ENCODE measurements at places on chromosomes 11 and 22. TPM values are rescaled to one million over a fixed set of nuclear protein-coding genes. Genes with fewer than 3 reads are reported as not detected.
A peak's percentile ranks its signal among the peaks of the same experiment; 100 is the strongest.

Gene LARGE2
- total RNA-seq = not detected

Gene DEPDC7
- 21.1 TPM for total RNA-seq

Gene DEFB131B
- not detected for total RNA-seq

Gene GUCY1A2
- total RNA-seq = 0.29 TPM

DNA sequence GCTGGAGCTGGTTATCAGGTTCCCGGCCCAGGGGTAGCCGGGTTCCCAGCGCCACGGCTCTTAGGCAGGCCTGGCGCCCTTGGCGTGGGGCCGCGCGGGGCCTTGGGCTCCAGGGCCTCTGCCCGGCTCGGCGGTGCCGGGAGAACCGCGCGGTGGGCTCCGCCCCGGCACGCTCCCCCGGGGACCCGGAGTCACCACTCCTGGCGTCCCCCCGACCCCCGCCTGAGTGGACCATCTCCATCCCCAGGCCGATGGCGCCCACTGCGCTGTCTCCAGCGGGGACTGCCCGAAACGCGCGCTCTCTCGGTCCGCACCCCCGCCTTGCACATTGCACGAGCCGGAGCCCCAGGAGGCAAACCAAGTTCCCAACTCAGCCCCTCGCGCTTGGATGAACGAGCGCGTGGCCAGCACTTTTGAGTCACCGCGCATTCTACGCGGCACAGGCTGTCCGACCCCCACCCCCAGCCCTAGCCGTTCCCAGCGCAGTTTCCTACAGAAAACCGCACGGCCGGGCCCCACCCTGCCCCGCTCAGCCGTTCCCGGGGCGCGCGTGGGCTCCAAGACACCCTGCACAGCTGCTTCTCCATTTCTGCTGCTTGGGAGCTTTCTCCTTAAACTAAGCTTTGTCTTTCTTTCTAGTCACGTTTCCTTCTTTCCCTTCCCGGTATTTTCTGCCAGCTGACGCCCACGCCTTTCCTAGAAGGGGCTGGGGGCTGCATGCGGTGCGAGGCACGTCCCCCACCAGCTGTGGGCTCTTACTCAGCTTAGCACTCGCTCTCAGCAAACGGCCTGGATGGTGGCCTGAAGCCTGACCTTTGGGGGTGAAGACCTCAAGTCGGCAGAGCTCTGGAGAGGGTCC is 650 bp upstream of the CHID1 start:
- DNase-seq = peak; percentile 63

DNA sequence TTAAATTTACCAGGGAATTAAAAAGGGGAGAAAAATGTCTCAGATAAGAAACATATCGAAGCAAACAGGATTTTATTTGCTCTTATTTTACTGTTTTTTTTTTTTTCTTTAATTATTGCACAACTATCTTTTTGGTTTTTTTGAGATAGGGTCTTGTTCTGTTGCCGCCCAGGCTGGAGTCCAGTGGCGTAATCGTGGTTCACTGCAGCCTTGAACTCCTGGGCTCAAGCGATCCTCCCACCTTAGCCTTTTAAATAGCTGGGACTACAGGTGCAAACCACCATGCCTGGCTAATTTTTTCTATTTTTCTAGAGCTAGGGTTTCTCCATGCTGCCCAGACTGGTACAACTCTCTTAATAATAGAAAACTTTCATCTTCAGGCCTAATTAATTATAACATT is 32.5 kb downstream of the DRG1 start:
- DNase-seq = no peak

DNA sequence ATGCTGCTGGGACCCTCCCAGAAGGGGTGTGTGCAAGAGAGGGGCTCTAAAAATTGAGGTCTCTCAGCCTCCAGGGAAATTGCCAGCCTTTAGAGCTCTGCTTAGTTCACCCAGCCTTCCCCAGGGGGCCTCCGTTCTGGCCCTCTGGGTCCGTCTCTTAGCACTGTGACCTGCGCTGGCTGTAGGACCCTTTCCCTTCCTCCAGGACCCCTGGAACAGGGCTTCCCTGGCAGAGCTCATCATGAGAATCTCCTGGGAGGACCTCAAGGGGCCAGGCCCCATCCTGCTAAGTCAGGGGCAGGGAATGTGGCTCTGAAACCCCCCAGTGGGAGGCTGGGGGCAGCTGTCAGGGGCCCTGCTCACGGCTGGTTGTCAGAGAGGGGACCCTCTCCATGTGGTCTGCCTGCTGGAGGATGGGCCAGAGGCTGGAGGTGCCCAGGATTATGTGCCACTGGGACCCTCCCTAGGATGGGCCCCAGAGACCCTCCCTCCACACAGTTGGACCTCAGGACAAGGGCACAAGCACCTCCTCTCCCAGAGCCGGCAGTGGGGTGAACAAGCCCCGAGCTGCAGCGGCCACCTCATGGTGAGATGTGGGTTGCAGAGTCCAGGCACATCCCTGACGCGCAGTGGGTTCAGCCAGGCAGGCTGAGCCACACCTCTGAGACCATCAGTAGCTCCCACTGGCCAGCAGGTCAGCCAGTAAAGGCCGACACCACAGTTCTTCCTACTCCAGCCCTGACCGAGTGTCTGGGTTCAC is 27.1 kb upstream of the GAL start:
- DNase-seq = no peak

DNA sequence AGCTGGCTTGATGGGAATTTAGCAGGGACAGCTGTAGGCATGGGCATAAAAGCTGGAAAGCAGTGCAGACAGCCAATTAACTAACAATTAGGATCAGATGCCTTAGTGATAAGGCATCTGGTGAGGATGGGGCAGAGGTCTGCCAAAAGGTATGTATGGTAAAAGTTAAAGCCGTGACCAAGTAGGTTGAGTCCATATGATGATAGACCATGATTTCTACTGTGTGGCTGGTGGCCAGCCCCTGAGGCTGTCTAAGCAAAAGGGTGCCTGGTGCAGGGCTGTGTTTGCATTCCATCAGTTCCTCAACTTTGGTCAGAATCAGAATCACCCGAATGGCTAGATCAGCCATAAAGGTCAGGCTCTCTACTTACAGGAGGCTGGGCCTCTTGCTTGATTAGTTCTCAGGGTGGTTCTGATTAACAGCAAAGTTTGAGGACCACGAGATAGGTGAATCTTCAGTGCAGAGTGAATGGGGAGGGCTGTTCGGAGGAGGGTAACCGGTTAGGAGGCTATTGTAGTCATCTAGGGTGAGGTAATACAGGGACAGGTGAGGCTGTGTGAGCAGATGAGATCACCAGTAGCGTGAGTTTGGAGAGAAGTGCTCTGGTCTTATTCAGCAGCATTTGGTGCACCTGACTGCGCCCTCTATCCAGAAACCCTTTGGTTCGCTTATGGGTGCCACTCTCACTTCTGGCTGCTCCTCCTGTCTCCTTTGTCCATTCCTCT is 27.2 kb downstream of the PPFIBP2 start:
- DNase-seq = no peak

DNA sequence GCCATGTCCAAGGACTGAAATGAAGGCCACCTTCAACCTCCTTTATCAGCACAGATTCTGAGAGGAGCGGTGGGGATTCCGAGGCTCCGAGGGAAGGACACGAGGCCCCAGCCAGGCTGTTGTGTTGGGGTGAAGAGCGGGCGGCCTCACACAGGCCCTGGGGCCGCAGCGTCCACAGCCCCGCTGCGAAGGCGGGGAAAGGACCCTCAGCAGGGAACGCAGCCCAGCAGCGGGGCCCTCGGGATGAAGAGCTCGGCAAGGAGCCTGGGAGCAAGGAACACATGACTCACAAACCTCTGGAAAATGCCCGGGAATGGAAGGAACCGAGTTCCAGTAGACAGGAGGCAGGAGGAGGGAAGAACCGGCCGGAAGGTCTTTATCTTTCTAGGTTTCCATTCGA is 227.2 kb downstream of the BRD1 start:
- no peak for DNase-seq

DNA sequence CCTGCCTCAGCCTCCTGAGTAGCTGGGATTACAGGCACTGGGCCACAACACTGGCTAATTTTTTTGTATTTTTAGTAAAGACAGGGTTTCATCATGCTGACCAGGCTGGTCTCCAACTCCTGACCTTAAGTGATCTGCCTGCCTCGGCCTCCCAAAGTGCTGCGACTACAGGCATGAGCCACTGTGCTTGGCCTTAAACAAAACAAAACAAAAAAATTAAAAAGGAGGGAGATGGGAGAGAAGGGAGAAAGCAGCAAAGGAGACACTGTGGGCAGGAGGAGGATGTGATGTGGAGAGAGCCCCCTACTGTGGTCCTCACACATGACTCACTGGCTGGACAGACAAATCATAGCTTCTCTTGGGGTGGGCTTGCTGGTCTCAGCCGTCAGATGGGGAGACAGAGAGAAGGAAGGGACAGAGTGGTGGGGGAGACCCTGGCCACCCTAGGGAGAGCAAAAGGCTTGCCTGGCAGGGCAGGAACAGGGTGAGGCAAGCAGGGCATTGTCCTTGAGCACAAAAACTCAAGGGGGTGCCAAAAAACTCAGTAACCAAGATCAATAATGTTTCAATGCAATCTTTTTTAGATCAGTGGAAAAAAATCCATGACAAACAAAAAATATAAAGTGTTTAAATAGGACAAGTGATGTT is 31.6 kb downstream of the TPST2 start:
- DNase-seq = no peak

DNA sequence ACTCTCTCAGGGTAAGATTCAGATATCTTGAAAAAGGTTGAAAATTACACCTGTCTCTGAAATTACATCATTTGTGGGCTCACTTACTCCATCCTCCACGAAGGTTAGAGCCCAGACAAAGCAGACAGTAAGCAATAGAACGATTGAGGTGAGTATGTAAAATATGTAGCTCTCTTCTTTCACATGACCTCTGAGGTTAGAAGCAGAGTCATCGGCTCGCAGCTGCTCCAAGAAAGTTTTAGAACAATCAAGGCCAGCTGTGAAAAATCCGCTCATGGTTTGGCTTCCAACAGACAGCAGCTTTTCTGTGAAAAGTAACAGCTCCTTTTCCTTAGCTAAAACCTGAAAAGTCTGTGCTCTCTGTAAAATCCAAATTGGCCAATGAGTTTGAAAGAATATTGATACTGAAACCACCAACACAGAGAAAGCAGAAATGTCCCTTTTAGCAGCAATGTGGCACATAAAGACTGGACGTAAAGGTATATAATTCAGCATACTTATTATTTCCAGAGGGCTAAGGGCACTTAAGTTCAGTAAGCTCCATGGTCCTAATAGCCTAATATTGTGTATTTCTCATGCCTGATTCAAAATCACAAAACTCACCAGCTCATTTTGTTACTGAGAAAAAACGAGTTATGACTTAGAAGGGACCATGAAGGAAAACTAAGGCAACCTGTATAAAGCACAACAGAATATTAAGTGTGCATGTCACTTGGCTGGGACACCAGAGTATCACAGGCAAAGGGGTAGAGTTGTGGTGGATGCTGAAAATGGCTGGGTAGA is 78.2 kb downstream of the FAM76B start:
- DNase-seq = peak; percentile 74

- DNase-seq = peak; percentile 33
These were observed 4.8 kb downstream of the RPS3 start for GRCh38 chr11:75403983-75404658.

- peak; percentile 22 for DNase-seq
These were observed 57.4 kb downstream of the CHST1 start for GRCh38 chr11:45607995-45608394.

DNA sequence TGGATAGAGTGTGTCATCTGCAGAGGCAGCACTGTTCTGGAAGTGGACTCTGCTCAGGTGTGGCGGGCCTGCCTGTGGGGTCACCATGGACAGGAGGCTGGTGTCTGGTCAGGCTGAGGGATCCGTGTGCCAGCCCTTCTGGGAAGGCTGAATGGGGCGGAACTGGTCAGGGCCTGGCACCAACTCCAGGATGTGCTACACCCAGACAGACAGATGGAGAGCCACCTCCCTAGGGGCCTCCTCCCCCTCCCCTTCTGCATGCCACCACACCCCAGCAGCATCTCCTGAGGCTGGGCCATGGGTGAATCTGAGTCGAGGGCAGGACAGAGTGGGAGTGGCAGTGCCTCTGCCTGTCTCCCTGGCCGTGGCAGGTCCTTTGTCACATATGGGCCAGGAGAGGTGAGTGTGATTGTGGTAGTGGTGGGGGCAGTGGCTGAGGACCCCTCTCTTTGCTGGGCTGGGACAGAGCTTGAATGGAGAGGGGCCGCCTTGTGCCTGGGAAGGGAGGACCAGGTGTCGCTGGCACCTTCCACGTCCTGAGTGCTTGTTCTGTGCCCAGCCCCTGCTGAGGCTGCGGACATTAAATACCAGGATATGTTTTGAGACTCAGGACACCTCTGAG is 29.1 kb downstream of the ST3GAL4 start:
- DNase-seq = no peak

- peak; percentile 75 for DNase-seq
These were observed 51.2 kb upstream of the EMID1 start for GRCh38 chr22:29154364-29155048.

DNA sequence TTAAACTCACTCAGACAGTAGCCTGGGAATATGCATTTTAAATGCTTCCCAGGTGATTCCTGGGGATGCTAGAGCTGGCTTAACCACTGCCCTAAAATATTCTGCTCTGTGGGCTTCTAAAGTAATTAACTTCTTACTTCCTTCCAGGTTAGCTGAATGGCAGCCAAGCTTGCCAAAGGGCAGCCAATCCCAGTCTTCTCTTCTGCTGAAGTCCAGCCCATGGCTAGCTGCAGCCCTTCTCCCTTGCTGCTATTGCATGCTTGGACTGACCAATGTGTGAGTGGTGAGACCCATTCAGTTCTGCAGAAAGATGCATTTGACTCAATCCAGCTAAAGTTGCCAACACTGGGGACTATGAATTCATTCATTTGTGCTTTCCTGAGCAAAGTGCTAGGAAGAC is 411.9 kb downstream of the SOX6 start:
- no peak for DNase-seq

GRCh38 chr11:116984589-116984988 is 113.6 kb downstream of the SIK3 start:
- peak; percentile 82 for DNase-seq

DNA sequence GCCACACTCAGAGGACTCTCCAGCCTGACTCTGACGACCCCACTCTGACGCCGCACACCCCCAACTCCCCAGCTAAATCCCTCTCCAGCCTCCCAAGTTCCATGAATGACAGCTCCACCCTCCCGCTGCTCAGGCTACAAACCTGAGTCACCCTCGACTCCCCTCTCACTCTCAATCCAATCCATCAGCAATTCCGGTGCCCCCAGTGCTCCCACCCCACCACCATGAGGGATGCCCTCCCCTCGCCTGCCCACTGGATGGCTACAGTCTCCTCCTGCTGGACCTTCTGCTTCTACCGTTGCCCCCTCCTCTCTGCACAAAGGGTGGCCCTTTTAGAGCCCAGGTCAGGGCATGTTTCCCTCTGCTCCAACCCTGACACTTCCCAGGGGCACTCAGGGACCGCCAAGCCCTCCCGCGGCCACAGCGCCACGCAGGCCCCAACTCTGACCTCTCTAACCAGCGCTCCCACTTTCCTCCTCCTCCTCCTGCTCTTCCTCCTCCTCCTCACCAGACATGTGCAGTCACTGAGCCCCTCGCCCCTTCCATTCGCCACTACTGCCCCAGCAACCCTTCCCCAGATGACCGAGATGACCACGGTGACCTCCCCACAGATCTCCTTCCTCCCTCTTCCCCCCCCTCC is 69.5 kb upstream of the NUP50 start:
- DNase-seq = no peak
